ENCODE measurements at places on chromosomes 5 and 9.

GRCh38 chr9:129868872-129869486 lies 33.7 kb downstream of the USP20 start:
- DNase-seq: no peak

GRCh38 chr5:91378752-91379211 lies 4.3 kb downstream of the ARRDC3 start:
- no peak for DNase-seq

GRCh38 chr5:132853790-132854189 lies 12.5 kb downstream of the GDF9 start:
- DNase-seq: no peak

- DNase-seq: no peak
These were observed 400.5 kb downstream of the ARRDC3 start for GRCh38 chr5:90982576-90982975.

GRCh38 chr5:125402787-125403186 lies 656.3 kb upstream of the ZNF608 start:
- DNase-seq: no peak

DNA sequence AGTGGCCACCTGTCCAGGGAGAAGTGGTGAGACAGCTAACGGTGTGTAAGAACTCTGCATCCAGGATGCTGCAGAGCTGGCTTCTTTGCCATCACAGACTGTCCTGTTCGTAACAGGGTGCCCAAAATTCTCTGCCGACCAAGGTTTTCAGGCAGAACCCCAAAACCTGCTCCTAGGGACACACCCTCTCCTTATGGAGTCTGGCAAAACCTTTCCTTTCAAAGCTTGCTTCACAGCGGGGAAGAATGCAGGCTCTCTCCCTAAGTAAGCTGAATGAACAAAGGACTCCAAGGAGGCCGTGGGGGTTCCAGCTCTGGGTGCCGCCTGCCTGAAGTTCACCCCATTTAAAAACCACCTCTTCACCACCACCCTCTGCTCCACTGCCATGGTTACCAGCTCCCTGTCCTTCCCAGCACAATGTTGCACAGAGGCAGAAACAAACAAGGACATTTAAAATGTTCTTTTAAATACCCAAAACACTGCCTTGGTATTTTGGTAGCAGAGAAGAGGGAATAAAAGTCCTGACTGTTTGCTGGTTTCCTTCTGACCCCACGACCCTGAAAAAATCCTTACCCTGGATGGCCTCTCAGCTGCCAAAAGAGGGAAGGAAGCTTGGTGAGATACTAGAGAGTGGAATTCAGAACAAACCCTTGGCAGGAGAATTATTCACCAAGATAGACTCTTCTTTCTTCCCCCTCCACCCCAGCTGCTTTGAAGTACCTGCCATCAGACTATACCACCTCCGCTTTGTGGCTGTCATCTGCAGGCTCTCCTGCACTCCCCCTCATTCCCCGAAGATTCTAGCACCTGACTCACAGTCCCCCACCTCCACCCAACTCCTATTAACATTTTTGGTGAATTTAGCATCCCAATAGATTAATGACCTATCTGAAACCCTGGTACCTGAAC lies 7.1 kb upstream of the KLF9 start:
- DNase-seq: no peak

DNA sequence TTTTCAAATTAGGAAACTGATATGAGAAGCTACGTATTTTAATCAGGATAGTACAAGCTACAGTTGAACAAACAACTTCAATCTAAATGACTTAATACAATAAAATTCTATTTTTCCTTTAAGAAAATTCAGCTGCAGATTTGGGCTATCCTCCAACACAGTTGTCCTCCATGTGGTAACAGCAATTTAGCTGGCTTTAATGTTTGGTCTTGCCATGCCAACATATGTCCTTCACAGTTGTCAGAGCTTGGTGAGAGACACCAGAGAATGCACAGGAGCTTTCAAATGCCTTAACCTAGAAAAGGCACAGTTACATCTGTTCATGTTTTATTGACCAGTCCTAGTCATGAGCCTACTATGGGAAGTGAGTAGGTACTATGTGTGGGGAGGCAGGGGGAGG lies 10.8 kb downstream of the FAM174A start:
- DNase-seq: no peak

GRCh38 chr9:113990975-113991471 lies 87.1 kb downstream of the AMBP start:
- no peak for DNase-seq

GRCh38 chr5:35899800-35900199 lies 38.6 kb downstream of the CAPSL start:
- no peak for DNase-seq

GRCh38 chr5:133384903-133385302 lies 227.4 kb downstream of the FSTL4 start:
- DNase-seq: no peak

DNA sequence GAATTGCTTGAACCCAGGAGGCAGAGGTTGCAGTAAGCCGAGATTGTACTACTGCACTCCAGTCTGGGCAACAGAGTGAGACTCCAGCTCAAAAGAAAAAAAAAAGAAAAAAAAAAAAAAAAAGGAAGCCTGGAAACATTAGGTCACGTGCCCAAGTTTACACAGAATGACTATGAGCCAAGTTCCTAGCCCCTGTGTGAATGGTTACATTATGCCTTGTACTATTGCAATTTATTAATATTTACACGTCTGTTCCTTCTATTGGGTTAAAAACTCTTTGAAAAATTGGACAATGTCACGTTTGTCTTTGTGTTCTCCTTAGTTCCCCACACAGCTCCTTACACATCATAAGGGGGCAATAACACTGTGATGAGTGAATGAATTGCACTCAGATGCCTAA lies 33.5 kb upstream of the SLC28A3 start:
- DNase-seq: no peak

DNA sequence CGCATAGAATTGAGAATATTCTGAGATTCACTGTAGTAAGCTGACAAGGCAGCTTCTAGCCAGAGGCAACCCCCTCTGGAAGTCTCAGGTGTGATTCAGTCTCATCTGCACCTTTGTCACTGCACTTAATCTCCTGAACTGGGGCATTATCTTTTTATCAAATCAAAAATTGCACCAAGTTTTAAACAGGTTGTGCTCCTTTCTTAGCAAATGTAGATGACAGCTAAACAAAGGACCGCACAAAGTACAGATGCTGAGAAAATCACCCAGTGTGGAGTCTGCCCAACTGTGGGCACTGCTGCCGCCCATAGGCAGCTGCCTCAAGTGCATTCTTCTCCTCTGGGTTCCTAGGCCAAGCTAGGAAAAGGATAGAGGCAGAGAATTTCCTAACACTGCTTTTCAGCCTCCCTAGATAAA lies 51.1 kb downstream of the STARD4 start:
- DNase-seq: no peak

- no peak for DNase-seq
These were observed 37.1 kb downstream of the NEUROG1 start for GRCh38 chr5:135498637-135498995.

- DNase-seq: no peak
These were observed 151.0 kb downstream of the FER start for GRCh38 chr5:108898707-108899106.

DNA sequence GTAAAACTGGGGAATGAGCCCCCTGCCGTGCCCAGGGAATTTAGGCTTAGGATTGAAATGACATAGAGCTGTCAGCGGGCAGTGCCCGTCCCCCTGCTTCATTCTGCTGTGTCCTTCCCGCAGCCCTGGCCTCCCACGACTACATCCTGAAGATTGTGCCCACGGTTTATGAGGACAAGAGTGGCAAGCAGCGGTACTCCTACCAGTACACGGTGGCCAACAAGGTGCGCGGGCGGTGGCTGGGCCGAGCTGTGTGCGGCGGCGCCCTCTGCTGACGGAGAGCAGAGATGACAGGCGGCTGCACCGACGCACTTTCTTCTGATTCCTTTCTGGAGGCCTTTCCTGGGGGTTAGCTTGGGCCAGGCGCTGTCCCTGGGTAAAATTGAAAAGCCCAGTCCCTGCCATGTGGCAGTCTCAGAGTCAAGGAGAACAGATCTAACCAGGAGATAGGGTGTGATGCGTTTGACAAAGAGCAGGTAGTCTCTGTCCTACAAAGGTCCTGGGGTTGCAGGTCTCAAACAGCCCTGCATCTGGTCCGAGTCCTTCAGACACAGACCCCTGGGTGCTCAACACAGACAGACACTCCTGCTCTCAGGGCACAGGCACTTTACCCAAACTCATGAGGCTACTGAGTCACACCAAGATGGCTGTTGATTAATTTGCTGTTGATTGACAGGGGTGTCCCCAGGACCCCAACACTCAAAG lies 26.8 kb upstream of the RPL26L1 start:
- DNase-seq: peak; percentile 5

DNA sequence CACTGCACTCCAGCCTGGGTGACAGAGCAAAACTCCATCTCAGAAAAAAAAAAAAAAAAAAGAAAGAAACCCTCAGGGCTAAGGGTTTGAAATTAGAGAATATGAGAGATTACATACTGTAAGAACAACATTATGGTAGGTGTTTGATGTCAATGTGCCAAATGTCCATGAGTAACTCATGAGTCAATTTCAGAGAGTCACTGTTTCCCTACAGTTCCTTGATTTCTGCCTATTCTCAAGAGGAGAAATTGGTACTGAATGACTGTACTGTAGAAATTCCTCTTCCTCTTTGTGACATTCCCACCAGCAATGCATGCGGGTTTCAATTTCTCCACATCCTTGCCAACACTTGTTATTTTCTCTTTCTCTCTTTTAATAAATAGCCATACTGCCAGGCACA lies 35.2 kb downstream of the MARVELD2 start:
- no peak for DNase-seq

DNA sequence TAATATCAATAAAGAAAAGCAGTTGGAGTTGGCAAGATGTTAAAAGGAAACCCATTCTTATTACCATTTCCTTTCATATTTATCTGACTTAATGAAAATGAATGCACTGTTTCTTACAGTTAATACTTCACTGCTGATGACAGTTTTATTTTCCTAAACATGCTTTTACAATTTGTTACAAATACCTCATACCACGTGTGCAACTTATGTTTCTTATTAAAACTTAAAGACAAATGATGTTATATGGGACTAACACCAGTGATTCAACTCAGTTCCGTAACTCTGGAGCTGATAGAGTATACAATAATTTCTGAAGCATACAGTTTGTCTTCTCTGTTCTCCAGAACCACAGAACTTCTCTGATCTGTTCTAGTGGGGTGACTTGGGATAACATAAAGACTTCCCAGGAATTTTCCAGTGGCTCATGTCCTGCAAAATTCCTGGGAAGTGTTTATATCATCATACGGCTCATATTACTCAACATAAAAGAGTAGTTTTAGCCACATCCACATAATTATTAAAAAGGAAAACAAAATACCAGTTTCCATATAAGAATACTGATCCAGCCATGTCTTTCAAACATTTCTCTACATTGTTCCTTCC lies 1259.0 kb upstream of the C9orf72 start:
- DNase-seq: no peak

GRCh38 chr5:74320526-74320925 lies 320.0 kb downstream of the ENC1 start:
- no peak for DNase-seq

DNA sequence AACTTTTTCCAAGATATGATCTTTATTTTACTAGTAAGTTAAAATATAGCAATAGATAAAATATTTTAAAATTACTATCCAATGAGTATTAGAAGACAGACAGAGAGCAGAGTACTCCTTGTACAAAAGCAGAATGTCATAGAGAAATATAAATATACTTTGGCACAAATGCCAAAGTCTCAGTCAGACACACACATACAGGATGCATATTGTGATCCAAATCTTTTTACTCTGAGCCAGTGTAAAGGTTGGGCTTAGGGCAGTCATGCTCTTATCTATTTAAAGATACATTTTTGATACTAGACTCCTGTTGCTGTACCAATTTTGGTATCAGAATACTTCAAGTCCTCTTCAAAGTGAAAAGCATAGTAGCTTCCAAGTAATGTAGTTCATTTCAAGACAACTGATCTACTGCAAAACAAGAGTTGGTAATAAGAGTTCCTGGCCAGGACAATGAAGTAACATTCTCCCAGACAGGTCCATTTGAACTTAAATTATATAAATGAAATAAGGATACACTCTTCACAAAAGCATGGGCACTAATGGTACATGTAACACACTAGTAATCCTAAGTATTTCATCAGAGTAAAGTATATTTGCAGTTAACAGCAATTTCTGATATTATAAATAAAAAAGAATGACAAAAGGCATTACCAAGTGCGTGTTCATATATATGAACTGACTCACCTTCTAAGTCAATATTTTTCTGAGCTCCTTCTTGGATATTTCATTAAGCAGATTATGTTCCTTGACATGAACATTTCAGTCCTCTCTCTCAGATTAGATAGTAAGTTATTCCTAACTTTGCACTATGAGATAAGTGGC lies 10.5 kb downstream of the PFDN1 start:
- no peak for DNase-seq
